ENCODE measurements at places on chromosomes 7 and 10.

DNA sequence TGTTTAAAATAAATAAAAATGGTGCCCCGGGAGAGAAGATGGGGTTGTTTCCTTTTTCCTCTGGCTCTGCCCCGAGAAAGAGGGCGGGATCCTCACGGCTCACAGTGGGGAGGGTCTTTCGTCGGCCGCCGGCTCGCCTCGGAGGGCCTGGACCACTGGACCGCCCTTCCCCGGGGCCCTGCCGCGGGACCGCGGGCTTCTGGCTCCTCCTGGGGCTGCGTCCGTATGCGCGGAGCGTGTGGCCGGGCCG is 3.5 kb upstream of the IGF2BP3 start:
- no peak for DNase-seq

- no peak for DNase-seq
Observed at GRCh38 chr7:111732923-111733322, 170.6 kb upstream of the IMMP2L start.

GRCh38 chr7:95986178-95986764 is 213.9 kb downstream of the DYNC1I1 start:
- no peak for DNase-seq

- no peak for DNase-seq
Observed at GRCh38 chr10:31456468-31456867, 137.5 kb downstream of the ZEB1 start.
